ENCODE measurements at places on chromosomes 5 and 9.

DNA sequence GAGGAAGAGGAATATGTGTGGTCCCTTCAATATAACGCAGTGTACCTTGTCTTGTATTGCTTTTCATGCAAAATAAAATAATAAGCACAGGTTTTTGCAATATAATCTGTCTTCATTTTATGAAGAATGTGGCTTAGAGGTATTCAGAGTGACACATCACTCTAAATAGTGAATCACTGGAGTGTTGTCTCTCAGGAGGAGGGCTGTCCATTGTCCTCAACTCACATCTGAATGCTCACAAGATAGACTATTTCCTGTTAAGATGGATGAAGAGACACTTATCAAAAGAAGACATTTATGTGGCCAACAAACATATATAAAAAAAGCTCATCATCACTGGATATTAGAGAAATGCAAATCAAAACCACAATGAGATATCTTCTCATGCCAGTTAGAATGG is 1147.5 kb upstream of the C9orf72 start:
- no peaks in the 10 kb centered on the region for H3K36me3 ChIP-seq
- no peaks in the 10 kb centered on the region for H3K4me1 ChIP-seq
- H3K27ac ChIP-seq, result no peak overlapping the region
- no peaks in the 10 kb centered on the region for H3K27me3 ChIP-seq
- DNase-seq, result no peak

DNA sequence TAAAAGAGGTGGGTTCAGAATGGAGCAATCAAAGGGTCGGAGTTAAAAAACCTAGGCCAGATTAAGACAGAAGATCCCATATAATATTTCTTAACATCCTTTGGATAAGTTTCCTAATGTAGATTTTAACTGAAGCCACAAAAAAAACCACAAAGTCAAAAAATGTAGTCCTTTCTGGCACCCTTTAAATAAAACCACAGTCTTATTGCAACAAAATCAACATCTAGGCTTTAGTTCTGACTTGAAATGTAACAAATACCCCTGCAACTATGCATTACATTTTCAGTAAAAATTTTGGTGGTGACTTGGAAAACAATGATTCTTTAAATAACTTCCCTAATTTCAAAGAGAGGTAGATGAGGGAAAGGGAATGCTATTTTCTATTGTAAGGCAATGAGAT is 109.2 kb downstream of the PSAT1 start:
- no peak for DNase-seq
- peak overlapping the region; percentile 46 for H3K27ac ChIP-seq
- no peaks in the 10 kb centered on the region for H3K36me3 ChIP-seq
- H3K4me3 ChIP-seq, result no peak overlapping the region

GRCh38 chr5:179344431-179345182 is 654 bp downstream of the ADAMTS2 start:
- H3K27me3 ChIP-seq, result no peaks in the 10 kb centered on the region
- no peaks in the 10 kb centered on the region for H3K36me3 ChIP-seq
- H3K4me3 ChIP-seq, result peak overlapping the region; percentile 49
- no peak for DNase-seq
- H3K27ac ChIP-seq, result no peak overlapping the region
- peaks cover 25% of the 10 kb centered on the region for H3K4me1 ChIP-seq

DNA sequence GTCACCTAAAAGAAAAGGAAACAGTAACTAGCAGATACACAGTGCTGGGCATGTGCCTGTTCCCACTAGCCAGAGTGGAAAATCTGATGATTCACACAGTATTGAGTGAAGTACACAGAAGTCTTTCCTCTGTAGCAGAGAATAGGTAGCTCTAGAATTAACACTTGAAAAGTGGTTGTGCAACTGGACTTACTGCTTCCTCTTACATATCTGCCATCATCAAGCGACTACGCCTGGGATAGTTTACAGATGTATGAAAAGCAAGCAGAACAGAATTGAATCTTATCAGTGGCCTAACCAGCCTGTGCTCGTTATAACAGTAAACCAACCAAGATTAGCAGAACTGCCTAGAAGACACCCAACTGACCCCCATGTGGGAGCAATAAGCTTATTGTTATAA is 130.6 kb downstream of the DTWD2 start:
- DNase-seq, result no peak
- no peaks in the 10 kb centered on the region for H3K27me3 ChIP-seq
- H3K36me3 ChIP-seq, result no peaks in the 10 kb centered on the region
- H3K4me3 ChIP-seq, result no peak overlapping the region
- H3K27ac ChIP-seq, result no peak overlapping the region

- DNase-seq, result no peak
- no peaks in the 10 kb centered on the region for H3K27me3 ChIP-seq
- H3K27ac ChIP-seq, result no peak within 1 kb of the TSS
- H3K4me1 ChIP-seq, result no peaks in the 10 kb centered on the region
- no peak within 1 kb of the TSS for H3K4me3 ChIP-seq
- H3K36me3 ChIP-seq, result no peaks in the 10 kb centered on the region
These were observed at the start of gene IFNW1 for GRCh38 chr9:21141427-21141882. Gene IFNW1 (minus strand): TSS chr9:21141832. CDS start chr9:21141570, 262 bp downstream.

- H3K36me3 ChIP-seq, result no peaks in the 10 kb centered on the region
- H3K4me3 ChIP-seq, result no peak overlapping the region
- H3K27me3 ChIP-seq, result peaks cover 15% of the 10 kb centered on the region
These were observed 48.1 kb upstream of the NKD2 start for GRCh38 chr5:960551-960950.

DNA sequence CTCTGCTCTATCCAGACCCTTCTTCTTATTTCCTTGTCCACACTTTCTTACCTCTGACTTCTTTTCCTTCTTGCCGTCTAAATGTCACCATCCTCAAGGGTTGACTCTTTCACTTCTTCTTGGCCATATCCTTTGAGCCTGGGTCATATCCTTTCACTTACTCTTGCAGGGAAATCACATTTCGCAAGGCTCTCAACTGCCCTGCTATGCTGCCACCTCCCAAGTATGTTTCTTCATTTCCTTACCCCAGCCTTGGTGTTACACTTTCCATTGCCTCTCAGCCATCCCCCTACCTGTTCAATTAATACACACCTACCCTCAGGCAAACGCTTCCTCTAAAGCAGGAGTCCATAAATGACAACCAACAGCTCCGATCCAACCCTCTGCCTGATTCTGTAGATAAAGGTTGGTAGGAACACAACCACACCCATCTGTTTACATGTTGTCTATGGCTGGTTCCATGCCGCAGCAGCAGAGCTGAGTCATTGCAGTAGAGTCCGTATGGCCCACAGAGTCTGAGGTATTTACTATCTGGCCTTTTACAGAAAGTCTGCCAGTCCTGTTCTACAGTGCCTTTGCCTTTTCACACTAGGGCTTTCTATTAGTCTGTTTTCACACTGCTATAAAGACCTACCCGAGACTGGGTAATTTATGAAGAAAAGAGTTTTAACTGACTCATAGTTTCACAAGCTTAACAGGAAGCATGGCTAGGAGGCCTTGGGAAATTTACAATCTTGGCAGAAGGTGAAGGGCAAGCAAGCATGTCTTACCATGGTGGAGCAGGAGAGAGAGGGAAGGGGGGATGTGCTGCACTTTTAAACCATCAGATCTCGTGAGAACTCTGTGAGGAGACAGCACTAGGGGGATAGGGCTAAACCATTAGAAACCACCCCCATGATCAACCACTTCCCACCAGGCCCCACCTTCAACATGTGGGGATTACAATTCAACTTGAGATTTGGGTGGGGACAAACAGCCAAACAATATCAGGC is 97.9 kb downstream of the SV2C start:
- H3K36me3 ChIP-seq, result no peaks in the 10 kb centered on the region
- no peak overlapping the region for H3K27ac ChIP-seq

- H3K4me3 ChIP-seq, result no peak overlapping the region
- peak overlapping the region; percentile 11 for H3K27ac ChIP-seq
- peak; percentile 21 for DNase-seq
These were observed 27.3 kb downstream of the NR6A1 start for GRCh38 chr9:124743686-124744348.

DNA sequence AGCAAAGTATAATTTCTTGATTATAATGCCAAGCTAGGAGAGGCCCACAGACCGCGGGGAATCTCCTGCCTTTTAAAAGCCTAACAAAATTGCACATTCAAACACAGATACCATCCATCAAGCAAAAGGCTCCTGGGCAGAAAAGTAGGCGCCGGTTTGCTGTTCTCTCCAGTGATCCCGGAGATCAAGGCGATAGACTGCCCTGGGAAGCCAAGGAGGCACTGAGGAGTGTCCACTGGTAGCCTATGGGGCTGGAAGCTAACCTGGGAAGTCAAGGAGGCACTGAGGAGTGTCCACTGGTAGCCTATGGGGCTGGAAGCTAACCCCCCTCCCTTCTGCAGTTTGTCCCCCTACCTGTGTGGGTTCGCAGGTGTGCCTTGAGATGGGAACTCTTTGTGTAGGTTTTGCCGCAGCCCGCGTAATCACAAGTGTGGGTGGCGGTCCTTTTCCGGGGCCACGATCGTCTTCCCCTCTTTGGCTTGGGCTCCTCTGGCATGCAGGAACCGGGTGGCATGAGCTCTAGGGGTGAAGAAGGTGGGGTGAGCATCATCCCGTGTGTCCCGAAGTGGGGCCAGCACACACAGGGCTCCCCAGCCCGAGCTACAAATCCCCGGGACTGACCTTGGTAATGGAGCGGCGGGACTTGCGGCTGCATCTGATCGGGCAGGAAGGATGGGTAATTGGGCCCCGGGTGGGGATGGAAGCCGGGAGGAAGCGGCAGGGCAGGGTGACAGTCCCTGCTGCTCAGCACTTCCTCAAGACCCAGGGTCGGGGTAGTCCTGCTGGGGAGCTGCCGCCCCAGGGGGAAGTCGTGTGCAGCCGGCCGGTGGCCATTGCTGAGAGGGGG is 2.7 kb downstream of the KLF4 start:
- no peaks in the 10 kb centered on the region for H3K27me3 ChIP-seq
- peaks cover 16% of the 10 kb centered on the region for H3K4me1 ChIP-seq
- no peak overlapping the region for H3K4me3 ChIP-seq
- H3K36me3 ChIP-seq, result no peaks in the 10 kb centered on the region

DNA sequence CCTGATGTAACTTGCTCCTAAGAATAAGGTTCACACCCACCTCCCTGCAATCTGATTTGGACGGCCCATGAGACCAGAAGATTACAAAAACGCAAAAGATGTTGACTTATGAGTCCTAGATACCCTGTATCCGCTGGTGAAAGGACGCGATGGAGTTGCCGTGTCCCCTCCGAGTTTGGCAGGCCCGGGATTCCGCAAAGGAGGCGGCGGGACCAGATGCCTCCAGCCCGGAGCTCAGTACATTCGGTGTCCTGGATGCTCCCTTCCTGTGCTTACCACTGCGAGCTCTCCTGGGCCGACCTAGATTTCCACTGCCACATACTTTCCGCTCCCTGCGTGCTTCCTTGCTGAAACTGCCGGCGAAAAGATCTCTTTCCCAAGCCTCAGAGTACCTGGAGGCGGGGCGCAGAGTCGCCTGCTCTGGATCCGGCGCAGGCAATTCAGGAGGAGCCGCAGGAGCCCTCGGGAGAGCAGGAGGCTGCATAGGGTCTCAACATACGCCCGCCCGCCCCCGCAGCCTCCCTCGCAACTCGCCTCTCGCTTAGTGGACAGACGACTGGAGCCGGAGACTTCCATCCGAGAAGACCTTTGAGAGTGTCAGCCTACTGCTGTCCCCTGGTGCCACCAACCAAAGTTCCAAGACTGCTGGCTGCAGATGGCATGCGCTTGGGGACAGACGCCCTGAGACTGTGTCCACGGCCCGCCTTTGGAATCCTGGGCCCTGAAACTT is 39.8 kb downstream of the ANXA2R start:
- H3K36me3 ChIP-seq, result no peaks in the 10 kb centered on the region
- no peak overlapping the region for H3K4me3 ChIP-seq
- H3K27me3 ChIP-seq, result no peaks in the 10 kb centered on the region
- no peak overlapping the region for H3K27ac ChIP-seq
- no peak for DNase-seq
- peaks cover 10% of the 10 kb centered on the region for H3K4me1 ChIP-seq

GRCh38 chr9:14243514-14244042 is 70.4 kb downstream of the NFIB start:
- DNase-seq, result no peak
- H3K27me3 ChIP-seq, result no peaks in the 10 kb centered on the region
- H3K27ac ChIP-seq, result no peak overlapping the region
- H3K4me1 ChIP-seq, result peaks cover 29% of the 10 kb centered on the region
- H3K4me3 ChIP-seq, result no peak overlapping the region

GRCh38 chr9:8365029-8365428 is 565.5 kb upstream of the DMAC1 start:
- H3K4me3 ChIP-seq, result no peak overlapping the region
- no peaks in the 10 kb centered on the region for H3K27me3 ChIP-seq
- H3K36me3 ChIP-seq, result no peaks in the 10 kb centered on the region
- no peak overlapping the region for H3K27ac ChIP-seq
- DNase-seq, result no peak
- H3K4me1 ChIP-seq, result no peaks in the 10 kb centered on the region

- H3K36me3 ChIP-seq, result 0 out of 2 replicates have a peak, but pooled peaks cover 5% of the 10 kb centered on the region
- H3K27me3 ChIP-seq, result no peaks in the 10 kb centered on the region
- H3K4me3 ChIP-seq, result no peak overlapping the region
- peak overlapping the region; percentile 30 for H3K27ac ChIP-seq
These were observed 76.1 kb downstream of the ITGA1 start for GRCh38 chr5:52863715-52864290.

GRCh38 chr5:157857816-157858526 is 974 bp downstream of the CLINT1 start:
- H3K4me3 ChIP-seq, result peak overlapping the region; percentile 61
- H3K27ac ChIP-seq, result peak overlapping the region; percentile 62
- DNase-seq, result no peak
- H3K27me3 ChIP-seq, result no peaks in the 10 kb centered on the region
- peaks cover 13% of the 10 kb centered on the region for H3K36me3 ChIP-seq

GRCh38 chr5:3590161-3590966 is 5.3 kb upstream of the IRX1 start:
- no peaks in the 10 kb centered on the region for H3K4me1 ChIP-seq
- H3K27ac ChIP-seq, result no peak overlapping the region
- H3K4me3 ChIP-seq, result no peak overlapping the region
- H3K27me3 ChIP-seq, result no peaks in the 10 kb centered on the region

DNA sequence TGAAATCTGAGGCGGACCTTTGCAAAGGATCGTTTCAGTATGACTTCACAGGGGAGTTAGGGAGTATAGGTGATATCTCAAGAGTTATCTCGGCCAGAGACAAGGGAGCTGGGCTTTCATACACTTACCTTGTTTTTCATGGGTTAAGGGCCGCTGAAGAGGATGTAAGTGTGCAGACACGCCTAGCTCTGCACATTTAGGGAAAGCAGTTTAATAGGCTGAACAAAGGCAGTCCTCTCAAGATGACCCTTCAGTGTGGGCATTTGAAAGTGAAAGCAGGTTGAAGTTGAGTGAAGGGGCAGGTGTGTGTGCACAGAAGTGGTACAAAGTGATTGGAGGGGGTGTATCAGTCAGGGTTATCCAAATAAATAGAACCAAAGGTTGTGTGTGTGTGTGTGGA is 33.1 kb upstream of the PRXL2C start:
- no peaks in the 10 kb centered on the region for H3K36me3 ChIP-seq
- DNase-seq, result no peak
- no peak overlapping the region for H3K4me3 ChIP-seq
- no peak overlapping the region for H3K27ac ChIP-seq

DNA sequence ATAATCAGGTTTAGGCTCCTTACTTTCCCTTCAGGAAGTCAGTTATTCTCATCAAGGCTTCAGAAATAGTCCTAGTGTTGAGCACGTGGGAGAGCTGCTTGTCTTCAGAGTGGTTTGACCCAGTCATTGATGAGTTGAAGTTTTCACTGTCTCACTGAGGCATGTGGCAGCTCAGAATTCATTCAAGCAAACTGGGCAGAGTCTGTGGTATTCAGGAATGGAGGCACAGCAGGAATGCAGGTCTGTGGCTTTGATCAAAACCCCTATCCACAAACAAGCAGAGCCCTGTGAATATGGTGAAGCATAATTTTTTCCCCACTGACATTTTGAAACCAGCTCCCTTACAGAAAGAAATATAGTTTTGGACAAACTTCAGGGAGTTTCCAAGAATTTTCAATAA is 207.3 kb downstream of the CD180 start:
- H3K27ac ChIP-seq, result no peak overlapping the region
- no peak overlapping the region for H3K4me3 ChIP-seq
- no peaks in the 10 kb centered on the region for H3K36me3 ChIP-seq
- DNase-seq, result no peak

Measured in SJSA1 (cell line).